ENCODE measurements at places on chromosomes 2 and 18.

DNA sequence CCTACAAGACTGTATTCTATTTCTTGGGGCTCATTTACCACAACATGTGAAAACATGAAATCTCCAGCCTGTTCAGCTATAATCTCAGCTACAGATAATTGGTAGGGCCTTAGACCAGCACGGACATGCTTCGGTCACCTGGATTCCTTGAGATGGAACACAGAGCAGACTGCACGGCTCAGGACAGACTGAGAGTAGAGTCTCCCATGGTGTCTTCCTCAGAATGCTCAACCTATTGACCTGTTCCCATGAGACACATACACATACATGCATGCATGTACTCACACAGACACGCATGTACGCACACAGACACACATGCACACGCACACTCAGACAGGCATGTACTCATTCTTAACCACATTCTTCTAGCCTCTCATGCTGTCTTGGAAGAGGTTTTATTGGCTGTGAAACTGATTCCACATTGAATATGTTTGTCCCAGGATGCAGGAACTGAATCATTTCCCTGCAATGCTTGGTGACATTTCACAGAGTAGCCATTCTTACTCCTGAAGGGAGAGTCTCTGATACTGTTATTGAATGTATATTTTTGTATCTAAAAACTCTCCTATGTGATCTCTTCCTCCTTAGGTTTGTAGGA is 23.5 kb upstream of the BZW1 start:
- DNase-seq, result no peak

- DNase-seq, result no peak
These were observed 335 bp downstream of the TRAK2 start for GRCh38 chr2:201450954-201451291.

- DNase-seq, result no peak
These were observed 104.2 kb downstream of the TGIF1 start for GRCh38 chr18:3554091-3554601.

DNA sequence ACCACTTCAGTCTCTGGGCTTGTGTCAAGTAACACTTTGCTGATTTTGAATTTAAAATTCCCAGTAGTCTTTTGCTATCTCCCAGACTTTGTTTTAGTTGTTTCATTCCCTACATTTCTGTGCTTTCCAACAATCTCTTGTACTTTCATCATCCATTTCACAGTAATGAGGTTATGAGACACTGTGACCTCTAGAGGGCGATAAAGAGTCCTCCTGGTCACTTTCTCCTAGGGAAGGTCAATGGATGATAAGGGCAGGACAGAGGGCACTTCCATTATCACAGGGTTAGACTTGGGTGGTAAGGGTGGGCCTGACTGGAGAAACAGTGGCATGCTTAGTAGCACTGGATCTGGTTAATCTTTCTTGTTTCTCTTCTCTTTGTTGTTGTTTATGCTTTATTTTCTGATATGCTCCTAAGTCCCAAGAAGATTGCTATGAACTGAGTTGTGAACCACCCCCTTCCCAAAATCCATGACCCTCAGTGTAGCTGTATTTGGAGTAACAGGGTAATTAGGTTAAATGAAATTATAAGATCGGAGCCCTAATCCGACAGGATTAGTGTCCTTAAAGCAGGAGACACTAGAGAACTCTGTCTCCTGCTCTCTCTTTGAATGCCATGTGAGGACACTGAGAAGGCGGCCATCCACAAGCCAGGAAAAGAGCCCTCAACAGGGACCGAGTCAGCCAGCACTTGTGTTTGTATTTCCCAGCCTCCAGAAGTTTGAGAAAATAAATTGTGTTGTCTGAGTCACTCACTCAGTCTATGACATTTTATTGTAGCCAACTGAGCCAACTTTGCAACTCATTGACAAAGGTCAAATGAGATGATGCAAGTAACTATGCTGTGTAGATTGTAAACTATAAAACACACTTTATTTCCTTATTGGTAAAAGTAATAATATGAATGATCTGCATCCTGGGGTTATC is 779.2 kb downstream of the CNTNAP5 start:
- DNase-seq, result no peak

- DNase-seq, result no peak
These were observed 251.2 kb upstream of the RBBP8 start for GRCh38 chr18:22681908-22682307.

GRCh38 chr2:99442837-99443236 is 47.0 kb downstream of the REV1 start:
- no peak for DNase-seq

GRCh38 chr18:28766027-28766426 is 589.1 kb upstream of the CDH2 start:
- no peak for DNase-seq

- no peak for DNase-seq
These were observed 178.4 kb downstream of the KCNE4 start for GRCh38 chr2:223230352-223230751.

- DNase-seq, result no peak
These were observed 163.9 kb downstream of the LDLRAD4 start for GRCh38 chr18:13382366-13382953.

DNA sequence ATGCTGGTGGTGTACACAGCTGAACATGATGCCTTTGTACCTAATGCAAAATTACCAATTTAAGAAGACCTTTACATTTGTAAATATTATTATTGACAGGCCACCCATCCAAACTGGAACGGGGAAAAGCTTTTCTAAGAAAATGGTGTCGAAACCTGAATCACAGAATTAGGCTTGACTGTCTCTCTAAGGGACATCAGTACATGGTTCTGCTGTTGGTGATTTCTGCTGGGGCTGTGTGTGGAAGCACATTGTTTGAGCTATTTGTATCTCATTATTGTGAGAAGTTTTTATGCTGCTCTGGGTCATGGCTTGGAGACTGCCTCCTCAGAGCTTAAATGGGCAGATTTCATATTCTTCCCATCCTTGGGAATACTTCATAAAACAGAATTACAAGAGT is 420.9 kb upstream of the POU3F3 start:
- no peak for DNase-seq

DNA sequence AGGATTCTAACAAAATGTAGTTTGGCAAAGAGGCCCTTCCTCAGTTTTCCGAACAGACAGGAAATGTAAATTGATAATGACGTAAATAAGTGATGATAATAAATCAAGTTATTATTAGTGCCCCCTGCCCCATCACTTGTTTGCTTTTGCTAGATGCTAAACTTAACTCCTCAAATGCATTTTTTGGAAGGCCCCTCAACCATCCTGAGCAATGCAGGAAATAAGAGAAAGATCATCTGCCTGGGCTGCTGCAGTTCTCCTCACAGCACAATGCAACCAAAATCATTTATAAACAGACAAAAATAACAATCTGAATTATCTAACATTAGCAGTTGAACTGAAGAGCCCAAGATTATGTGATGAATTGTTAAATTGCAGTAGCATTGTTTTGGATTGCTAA is 62.6 kb upstream of the PSMD14 start:
- no peak for DNase-seq

- DNase-seq, result no peak
These were observed 43.7 kb downstream of the RHOB start for GRCh38 chr2:20490300-20491181.

DNA sequence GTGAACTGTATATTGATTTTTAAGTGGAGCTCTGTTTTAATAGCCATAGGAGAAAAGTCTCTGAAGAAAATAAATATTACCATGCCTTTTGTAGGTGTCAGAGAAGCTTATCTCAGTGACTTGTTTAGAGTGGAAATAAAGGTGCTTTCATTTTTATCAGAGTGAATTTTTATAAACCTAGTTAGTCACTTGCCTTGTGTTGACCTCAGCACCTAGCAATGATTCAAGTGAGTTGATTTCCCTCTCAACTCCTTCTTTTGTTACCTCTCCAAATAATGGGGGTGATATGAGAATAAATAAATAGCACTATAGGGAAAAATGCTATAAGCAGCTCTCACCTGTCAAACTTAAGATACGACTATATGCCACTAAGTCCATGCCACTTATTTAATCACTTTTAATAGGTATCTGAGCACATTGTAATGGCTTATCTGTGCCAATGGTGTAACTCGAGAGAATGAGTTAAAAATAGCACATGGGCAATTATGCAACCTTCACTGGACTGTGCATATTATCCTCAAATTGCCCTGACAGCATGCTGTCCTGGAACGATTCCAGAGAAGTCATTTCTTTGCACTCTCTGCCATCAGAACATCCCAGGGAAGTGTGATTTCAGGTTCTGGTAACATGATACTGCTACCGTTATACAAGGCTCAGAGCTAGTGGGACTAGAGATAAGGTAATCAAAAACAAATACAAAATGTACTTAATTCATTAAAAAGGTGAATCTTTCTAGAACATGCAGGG is 290.8 kb downstream of the CCDC85A start:
- DNase-seq, result no peak
